ENCODE measurements at places on chromosomes 4 and X.

DNA sequence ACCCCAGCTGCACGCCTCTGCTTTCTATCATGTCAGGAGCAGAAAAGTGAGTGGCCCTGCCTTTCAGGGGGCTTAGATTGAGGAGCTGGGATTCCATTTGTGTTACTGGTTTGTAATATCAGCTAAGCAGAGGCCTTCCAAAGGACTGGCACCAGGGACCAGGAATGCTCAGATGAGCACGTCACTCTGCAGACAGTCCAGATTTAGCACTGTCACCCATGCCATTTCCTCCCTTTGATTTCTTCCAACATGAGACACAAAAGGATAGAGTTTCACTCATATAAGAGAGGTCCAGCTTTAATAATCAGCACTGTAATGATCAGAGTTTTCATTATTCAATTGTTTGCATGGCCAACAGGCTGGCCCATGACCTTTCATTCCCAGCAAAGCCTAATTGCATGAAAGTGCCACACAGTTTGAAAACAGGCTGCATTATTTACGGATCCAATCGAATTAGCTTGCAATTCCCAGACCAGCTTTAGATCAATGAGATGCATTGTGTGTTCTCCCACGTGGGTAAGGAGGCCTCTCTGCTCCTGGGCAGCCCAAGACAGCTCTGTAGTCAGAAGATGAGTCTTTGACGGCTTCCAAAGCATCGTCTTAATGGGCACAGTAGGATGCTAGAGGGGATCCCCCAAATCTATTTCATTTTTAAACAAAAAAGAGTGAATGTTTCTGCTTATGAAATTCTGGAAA, 9.8 kb upstream of the SLC2A9 start:
- no peak for DNase-seq

DNA sequence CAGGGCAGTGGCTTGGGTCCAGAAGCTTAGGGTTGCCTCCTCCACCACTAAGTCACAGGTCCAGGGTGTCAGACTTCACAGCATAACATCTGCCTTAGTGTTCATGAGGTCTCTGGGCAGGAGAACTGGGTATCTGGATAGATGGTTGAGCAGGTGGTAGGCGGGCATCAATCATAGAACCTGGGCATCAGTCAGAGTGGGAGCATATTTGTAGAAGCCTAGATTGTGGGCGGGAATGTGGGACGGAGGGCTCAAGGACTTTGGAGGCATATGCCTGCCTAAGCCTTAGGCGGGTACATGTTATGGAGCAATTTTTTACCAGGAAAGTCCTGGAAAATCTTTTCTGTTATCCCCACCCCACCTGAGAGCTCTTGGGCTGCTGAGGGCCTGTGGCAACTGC, 28.5 kb downstream of the TAF7L start:
- no peak for DNase-seq

DNA sequence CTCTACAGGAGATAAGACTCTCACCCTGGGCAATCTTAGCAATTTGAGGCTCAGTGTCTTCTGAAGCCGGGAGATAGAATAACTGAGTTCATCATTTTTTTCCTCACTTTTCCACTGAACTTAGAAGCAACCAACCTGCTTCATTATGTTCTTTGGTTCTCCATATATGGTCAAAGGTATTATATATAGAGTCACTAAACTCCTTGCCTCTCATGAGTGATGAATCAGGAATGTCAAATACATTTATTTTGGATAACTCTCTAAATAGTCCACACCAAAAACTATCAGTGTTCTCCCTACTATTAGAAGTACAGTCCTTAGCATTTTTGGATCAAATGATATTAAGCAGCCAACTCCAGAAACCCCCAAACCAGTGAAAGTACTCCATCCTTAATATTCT, 421.5 kb upstream of the EPHA5 start:
- DNase-seq = no peak

GRCh38 chr4:2051086-2051485, 8.0 kb upstream of the NAT8L start:
- DNase-seq = no peak

DNA sequence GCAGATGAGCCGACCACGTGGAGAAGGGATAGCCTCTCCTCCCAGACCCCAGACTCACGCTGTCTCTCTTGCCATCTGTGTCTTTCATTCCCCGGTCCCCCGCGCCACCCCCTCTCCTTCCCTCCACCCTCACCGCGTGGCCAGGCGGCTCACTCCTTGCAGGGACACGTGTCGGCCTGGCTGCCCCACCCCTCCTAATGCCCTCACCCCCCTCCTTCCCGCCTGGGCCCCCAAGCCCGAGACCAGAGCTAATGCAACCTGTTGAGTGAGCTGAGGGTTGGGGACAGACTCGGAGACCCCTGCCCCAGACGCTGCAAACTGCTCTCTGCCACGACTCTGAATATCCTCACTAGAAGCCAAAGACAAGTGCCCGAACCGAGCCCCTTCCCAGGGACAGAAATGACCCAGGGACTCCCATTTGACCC, 1.8 kb downstream of the SLC38A5 start:
- DNase-seq = no peak

DNA sequence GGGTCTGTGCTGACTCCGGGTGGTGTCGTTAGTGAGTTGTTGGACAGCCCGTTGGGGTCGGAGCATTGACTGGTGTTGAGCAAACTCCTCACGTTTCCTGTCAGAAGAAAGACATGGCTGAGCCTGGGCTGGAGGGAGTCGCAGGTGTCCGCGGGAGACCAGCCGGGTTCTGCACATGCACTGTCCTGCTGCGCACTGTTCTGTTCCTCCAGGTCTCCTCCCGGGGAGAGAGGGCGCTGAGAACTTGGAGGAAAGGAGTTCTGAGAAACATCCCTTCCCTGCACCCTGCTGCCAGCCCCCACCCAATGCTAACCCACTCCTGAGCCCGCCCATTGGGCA, 1.1 kb downstream of the ZNF141 start:
- DNase-seq = no peak

DNA sequence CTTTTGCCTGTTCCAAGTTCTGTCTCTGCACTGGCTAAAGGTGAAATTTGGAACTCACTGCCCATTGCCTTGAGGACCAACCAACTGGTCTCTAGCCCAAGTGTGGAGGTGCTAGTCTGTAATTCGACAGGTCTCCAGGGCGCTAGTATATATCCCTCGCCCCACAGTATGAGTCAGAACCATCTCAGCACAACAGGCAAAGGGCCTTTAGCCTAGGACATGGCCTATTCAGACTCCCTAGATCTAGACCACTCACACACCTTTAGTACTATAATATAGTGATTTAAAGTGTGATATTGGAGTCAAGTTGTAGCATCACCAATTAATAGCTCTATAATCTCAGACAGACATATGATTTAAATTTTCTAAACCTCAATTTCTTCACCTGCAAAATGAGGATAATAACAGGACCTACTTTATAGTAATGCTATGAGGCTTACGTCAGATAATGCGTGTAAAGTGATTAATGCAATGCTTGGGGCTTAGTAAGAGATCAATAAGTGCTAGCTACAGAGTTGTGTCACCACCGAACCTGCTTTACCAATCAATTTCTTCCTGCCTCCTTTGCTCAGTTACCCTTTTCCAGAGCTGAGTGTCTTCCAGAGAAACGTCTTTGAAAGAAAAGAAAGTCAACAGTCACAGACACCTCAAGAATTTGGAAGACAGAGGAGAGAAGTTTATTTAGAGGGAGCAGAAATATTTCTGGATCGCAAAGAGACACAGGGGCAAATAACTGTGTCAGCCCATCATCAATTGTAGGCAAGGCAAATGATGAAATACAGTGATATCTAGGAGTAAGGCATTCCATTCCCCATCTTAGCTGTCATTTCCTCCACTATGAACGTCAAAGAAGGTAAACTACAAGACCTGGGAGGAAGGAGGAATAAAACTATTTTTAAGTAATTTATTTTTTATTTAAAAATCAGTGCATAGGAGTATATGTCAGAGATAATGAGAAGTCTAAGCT, 2.3 kb downstream of the NOX1 start:
- no peak for DNase-seq

GRCh38 chr4:140037353-140038030, 116.5 kb downstream of the MAML3 start:
- no peak for DNase-seq

- DNase-seq = no peak
Observed at GRCh38 chr4:118974758-118975157, 86.1 kb downstream of the SYNPO2 start.

- DNase-seq = no peak
Observed at GRCh38 chrX:95290455-95290854, 1394.2 kb upstream of the DIAPH2 start.

DNA sequence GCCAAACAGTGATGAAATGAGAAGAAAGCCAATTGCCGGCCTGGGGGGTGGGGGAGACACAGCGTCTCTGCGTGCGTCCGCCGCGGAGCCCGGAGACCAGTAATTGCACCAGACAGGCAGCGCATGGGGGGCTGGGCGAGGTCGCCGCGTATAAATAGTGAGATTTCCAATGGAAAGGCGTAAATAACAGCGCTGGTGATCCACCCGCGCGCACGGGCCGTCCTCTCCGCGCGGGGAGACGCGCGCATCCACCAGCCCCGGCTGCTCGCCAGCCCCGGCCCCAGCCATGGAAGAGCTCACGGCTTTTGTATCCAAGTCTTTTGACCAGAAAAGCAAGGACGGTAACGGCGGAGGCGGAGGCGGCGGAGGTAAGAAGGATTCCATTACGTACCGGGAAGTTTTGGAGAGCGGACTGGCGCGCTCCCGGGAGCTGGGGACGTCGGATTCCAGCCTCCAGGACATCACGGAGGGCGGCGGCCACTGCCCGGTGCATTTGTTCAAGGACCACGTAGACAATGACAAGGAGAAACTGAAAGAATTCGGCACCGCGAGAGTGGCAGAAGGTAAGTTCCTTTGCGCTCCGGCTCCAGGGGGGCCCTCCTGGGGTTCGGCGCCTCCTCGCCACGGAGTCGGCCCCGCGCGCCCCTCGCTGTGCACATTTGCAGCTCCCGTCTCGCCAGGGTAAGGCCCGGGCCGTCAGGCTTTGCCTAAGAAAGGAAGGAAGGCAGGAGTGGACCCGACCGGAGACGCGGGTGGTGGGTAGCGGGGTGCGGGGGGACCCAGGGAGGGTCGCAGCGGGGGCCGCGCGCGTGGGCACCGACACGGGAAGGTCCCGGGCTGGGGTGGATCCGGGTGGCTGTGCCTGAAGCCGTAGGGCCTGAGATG, at the start of gene SHOX:
Gene SHOX, plus strand, starts transcription at position 180 of the 885 bp plus-strand sequence. Its CDS starts 107 bp downstream, at position 287.
- DNase-seq = no peak

DNA sequence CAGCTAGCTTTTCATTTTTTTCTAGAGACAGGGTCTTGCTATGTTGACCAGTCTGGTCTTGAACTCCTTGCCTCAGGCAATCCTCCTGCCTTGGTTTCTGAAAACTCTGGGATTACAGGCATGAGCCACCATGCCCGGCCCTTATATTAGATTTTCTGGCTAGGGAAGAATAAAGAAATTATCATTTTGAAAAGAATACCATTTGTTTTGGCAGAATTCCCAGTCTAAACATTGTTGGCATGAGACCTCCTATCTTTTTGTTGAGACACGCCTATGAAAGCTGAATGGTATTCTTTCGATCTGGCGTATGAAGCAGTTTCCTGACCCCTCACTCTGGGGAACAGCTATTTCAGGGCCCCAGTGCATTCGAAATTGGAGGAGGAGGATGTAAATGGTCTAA, 107.0 kb downstream of the REPS2 start:
- DNase-seq = no peak

DNA sequence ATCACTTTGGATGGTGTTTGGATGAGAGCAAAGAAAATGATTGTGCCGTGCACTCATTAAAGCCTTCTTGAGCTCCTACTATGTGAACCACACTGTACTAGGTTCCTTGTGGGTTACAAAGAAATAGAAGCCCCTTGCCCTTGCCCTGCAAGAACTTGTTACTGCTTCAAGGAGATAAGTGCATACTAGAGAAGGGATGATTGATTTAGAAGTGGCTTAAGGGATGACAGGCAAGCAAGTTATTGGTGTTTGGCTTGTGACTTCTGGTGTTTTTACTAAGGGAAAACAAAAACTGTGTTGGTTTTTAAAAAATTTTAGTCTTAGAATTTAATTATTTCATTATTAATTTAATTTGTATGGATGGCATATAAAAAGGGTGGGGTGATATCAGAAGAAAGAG, 67.4 kb downstream of the IL21 start:
- no peak for DNase-seq

DNA sequence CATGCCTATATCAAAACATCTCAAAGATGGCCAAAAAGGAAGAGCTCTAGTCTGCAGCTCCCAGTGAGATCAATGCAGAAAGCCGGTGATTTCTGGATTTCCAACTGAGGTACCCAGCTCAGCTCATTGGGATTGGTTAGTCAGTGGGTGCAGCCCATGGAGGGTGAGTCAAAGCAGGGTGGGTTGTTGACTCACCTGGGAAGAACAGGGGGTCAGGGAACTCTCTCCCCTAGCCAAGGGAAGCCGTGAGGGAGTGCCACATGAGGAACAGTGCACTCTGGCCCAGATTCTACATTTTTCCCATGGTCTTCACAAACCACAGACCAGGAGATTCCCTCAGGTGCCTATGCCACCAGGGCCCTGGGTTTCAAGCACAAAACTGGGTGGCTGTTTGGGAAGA, 57.3 kb upstream of the FGF16 start:
- DNase-seq = no peak

GRCh38 chrX:133999031-133999705, 13.8 kb upstream of the GPC3 start:
- no peak for DNase-seq

- no peak for DNase-seq
Observed at GRCh38 chr4:61740886-61741285, 540.8 kb downstream of the ADGRL3 start.

DNA sequence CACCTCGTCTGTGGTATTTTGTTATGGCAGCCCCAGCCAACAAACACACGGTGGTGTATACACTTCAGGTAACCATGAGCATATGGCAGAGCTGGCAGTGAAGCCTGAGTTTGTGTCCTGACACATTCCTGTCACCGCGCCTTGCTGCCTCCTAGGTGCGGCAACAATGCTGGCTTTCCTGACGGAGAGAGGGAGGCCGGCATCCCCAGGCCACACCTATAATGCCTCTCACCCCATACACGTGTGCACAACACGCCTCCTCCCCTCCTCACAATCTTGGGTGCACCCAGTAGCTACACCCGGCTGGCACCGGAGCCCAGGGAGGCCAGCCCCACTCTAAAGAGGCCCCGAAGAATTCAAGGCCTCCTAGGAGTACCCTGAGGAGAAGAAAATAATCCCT, 158.5 kb downstream of the NSUN7 start:
- no peak for DNase-seq

DNA sequence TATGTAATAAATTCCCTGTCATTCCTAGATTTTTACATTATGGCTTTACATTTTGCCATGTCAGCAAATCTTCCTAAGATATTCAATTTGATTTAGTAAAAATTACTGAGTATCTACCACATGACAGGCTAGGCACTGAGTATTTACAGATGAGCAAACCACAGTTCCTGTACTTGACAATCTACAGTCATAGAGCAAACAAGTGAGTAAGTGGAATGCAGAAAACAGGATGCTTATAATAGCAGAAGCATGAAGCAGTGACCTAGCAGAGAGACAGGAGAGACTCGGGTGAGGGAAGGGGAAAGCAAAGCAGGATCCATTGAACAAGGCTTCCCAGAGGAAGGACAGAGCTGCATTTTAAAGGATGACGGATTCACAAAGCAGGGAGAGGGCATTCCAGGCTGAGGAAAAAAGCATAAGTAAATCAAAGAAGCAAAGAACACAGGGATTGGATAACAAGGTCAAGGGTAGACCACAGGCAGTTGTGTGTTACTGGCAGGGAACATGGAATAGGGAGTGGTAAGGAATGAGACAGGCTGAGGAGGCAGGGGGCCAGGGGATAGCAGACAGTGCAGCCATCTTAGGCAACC, 124.7 kb upstream of the C1QTNF7 start:
- no peak for DNase-seq

GRCh38 chr4:100009490-100009889, 59.4 kb upstream of the H2AZ1 start:
- DNase-seq = no peak

- no peak for DNase-seq
Observed at GRCh38 chr4:95348418-95348817, 200.4 kb downstream of the UNC5C start.

GRCh38 chr4:75724867-75725724, 719 bp downstream of the USO1 start:
- peak; percentile 37 for DNase-seq
